ENCODE measurements at places on chromosomes 11 and 22.

DNA sequence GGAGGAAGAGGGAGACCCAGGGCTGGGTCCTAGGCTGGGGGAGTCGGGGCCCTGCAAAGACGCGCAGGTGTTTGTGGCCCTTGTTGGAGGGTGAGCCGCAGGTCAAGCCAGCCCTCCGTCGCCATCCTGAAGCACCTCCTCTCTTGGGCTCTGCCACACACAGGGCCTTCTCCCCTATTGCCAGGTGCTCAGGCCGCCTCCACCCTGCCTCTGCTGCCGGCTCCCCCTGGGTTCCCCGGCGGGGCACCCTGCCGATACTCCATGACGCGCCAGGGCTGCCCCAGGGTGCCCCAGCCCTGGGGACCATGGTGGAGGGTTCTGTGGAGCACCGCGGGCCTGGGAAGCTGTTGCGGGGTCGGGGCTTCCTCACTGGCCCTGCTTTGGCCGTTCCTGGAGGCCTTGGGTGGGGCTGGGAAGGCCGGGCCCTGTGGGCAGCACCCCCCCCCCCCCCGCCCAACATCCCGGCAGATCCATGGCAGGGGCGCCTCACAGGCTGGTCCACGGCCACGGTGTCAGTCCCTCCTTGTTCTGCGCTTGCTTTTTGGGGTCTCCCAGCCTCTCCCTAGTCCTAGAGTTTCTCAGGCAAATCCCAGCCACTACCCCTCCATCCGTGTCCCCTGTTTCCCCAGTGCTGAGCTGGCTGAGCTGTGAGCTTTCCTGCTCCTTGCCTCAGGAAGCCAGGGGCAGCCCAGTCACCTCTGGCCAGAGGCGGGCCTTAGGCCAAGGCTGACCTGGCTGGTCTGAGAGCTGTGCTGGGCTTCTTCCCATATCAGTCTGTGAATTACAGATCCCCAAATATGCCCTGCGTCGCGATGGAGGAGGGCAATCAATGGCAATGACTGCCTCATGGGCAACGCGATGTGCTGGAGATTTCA is 2.3 kb upstream of the ADORA2A start:
- no peak for DNase-seq

DNA sequence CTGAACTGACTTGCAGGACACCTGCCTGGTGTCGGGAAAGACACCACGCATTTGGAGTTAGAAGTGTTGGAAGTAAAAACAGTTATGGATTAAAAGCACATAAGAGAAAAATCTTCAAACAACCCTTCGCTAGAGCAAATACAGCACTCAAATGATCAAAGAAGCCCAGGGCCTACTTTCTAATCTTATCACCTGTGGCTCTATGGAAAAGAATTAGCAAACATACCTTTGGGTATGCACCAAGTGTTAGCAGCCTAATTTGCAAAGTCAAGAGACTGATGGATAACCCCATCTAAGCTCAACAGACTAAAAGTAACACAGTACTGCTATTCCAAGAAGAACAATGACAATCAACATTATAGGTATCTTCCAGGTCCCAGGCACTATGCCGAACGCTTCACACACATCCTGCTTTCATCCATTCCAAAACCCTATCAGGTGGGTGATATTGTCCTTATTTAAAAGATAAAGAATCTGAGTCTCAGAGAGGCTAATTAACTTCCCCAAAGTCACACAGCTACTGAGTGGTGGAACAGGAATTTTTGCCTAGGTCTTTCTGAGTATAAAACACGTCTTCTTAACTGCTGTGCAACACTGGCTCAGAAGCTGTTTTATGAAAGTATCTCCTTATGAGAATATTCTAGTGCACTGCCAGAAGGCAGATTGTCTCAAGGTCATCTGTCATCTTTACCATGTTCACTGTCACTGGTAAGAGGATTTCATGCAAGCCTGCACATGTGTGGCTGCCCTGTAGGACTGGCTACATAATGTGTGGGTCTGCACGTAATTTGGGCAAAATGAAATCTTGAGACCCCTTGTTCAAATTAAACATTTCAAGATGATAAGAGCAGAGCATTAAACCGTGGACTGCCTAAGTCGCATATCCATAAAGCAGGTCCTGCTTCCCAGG is 16.4 kb downstream of the SLC1A2 start:
- no peak for DNase-seq

DNA sequence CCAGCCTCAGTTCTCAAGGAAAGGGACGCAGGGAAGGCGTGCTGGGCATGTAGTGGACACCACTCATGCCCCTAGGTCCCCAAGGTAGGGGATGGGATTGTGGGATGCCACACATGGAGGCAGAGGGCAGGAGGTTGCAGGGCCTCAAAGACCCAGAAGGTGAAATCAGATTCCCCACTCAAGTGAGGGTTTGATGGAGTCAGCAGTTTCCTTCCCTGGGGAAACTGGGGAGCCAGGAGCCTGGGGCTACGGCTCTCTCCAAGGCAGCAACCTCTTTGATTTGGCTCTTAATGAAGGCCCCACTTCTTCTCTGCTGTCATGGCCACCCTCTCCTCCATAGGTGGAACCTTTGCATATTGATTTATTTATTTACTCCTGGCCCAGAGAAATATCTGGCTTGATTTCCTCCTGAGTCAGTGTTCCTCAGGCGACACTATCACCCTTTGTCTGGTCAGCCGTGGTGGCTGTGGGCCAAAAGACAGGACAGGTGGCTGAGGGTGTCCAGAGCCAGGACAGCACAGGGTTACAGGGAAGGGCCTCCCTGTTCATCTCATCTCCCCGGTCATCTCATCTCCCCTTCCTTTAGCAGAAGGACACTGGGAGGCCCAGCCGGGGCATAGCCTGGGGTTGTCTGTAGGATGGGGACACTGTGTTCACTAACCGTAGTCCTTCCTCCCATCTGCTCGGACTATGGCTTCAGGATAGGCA is 9.6 kb downstream of the GNAZ start:
- DNase-seq = peak; percentile 57

DNA sequence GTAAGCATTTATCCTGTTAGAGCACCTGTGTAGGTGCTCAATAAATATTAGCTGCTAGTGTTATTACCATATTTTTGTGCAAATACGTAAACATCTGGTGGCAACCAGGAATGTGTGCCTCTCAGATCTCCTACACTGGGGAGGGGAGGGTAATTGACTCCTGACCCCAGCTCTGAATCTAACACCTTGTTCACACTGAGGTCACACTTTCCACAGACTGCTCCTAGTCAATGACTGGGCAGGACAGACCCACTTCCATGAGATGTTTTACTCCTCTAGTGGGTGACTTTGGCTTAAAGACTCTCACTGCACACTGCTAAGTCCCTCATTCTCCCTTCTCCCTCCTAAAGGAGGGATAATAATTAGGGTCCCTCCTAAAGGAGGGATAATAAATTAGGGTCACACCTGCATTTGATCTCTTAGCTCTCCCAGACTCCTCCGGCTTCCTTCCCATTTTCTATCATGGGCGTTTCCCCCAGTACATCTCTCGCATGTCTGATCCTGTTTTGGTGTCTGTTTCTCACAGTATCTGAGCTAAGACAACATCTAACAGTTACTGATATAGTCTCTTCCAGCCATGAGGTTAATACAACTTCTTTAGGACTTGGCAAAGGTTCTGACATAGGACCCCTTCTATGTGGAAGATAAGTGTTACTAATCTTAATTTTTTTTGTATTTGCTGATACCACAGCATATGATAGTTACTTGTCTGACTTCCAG is 8.0 kb downstream of the CSTPP1 start:
- DNase-seq = no peak

DNA sequence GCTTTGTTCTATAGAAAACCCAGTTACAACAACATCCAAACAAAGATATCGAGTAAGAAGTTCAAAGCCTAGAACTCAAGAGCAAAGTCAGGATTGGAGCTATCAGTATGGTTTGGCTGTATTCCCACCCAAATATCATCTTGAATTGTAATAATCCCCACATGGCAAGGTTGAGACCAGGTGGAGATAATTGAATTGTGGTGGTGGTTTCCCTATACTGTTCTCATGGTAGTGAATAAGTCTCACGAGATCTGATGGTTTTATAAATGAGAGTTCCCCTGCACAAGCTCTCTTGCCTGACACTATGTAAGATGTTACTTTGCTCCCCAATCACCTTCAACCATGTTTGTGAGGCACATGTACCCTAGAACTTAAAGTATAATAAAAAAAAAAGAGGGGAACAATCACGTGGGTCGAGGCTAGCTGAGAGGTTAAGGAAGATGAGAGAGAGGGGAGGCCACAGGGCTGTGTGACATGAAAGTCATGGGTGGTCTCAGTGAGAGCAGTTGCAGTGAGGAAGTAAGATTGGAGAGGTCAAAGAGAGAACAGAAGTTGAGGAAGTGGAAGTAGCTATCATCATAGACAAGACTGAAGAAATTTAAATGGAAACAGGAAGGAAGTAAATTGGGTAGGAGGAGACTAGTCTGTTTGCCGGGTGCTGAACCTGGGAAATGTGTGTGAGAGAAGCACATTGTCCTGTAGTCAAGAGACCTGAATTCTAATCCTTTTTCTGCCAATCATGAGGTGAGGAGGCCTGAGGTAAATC is 80.1 kb upstream of the CD44 start:
- DNase-seq = no peak

GRCh38 chr11:76512851-76513653 is 68.2 kb downstream of the EMSY start:
- no peak for DNase-seq

DNA sequence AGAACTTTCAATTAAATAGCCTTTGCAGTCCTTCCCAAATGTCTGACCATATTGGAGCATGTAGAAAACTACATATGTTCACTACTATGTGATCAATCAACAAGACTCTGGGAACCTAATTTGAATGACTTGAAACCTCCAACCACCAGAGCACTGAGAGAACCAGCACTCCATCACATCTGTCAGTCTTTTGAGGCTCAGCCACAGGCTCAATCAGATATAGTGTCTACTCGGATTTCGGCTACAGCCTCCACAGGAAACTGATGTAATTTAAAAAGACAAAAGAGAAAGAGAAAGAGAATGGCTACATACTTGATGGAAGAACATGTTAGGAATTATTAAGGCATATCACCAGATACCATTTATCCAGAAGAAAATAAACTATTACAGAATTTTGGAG is 859.0 kb downstream of the FAM181B start:
- no peak for DNase-seq

DNA sequence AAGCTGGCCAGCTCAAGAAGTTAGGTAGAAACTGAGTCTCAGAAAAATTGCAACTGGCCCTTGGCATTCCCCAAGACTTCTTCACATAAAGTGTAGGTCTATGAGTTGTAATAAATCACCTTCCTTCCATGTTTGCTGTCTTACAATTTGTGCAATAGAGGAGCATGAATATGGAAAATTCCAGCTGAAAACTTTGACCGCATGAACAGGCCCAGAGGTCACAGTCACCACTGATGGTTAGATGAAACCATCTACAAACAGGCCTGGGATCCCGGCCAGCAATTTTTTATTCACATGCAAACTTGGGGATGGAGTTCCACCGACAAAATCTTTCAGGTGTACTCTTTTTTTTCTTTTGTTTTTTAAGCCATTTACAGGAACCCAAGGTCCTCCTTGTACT is 88.1 kb downstream of the SERGEF start:
- no peak for DNase-seq

DNA sequence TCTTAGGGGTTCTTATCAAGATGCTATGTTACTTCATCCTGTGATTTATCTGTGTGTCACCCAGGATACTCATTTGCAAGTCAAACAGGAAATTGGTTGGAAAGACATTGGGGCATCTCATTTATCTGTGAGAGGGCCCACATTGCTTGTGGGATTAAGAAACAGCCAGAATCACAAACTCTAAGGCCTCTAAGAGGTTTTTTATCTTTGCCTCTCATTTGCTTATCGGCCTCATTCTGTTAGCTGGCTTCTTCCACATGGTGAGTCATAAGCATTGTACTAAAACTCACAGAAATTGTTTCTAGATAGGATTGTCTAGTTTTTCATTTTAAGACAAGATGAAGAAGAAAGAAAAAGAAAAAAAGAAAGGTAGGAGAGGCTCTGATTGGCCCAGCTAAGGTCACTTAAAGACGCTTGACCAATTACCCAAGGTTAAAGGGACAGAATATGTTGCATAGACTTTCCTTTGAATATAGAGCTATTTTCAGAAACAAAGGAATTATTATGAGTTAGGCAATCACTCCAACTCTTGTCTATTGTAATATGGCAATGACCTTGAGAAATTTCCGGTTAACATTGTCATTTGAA is 121.9 kb downstream of the ARHGAP42 start:
- no peak for DNase-seq

DNA sequence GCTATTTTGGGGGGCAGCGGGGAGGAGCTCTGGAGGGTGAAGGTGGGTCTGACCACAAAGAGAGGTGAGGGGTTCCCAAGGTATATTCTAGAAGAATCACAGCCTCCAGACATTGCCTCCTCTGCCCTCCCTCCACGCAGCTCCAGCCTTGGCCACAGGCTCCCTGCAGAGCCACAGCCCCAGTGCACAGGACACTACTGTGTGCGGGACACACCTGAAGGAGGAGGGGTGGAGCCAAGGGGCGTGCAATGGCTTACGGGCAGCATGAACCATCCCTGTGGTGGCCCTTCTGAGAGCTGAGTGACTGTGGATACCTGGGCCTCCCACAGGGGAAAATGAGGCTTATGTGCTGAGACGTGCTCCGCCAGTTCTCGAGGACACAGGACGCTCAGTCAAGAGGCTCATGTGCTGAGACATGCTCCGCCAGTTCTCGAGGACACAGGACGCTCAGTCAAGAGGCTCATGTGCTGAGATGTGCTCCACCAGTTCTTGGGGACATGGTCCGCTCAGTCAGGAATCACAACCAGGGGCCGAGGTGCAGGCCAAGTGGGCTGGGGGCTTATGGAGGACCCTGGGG is 417.3 kb downstream of the SHANK2 start:
- no peak for DNase-seq

GRCh38 chr11:19980957-19981669 is 179.2 kb downstream of the DBX1 start:
- DNase-seq = no peak

GRCh38 chr22:38135133-38135706 is 24.7 kb upstream of the BAIAP2L2 start:
- no peak for DNase-seq

GRCh38 chr22:25987948-25988347 is 181.3 kb upstream of the SEZ6L start:
- DNase-seq = no peak

GRCh38 chr11:27945348-27945747 is 162.6 kb downstream of the KIF18A start:
- DNase-seq = no peak

DNA sequence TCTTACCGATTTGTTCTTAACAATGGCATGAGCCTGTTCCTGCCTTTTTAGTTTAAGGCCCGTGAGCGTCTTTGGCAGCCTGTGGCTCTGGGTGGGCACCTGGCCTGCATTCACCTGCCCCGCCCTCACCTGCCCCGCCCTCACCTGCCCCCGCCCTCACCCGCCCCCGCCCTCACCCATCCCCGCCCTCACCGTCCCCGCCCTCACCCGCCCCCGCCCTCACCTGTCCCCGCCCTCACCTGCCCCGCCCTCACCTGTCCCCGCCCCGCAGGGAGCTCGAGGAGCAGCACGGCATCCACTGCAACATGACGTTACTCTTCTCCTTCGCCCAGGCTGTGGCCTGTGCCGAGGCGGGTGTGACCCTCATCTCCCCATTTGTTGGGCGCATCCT is 14.2 kb downstream of the GATD1 start:
- no peak for DNase-seq

Data from anterior cingulate cortex (tissue), 58 donors.